AG08396 (cell line): ENCODE measurements at places on chromosomes 4 and X.

DNA sequence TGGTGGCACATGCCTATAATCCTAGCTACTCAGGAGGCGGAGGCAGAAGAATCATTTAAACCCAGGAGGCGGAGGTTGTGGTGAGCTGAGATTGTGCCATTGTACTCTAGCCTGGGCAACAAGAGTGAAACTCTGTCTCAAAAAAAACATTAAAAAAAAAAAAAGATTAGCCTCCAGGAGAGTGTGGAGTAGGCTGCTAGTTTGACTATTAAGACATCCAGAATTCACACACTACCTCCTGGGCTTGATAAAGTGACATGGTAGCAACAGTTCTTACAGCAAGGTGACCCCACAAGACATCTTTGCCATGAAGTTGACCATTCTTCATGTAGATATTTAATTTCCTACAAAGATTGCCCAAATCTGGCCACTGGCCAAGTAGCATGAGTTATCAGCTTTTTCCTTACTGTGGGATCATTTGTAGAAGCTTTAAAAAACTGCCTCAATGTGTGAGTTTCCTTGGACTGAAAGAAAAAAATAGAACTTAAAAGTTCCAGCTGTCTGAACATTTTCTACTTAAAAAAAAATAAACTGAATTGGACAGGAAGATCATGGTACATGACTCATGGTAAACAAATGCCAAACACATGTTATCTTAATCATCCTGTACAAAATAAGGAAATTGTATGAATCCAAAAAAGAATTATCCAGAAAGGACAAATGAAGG is 35.3 kb upstream of the SPRY1 start:
- DNase-seq = peak; percentile 34

GRCh38 chr4:107392951-107393350 is 327.1 kb downstream of the PAPSS1 start:
- DNase-seq = peak; percentile 7

GRCh38 chr4:123399627-123400358 is 3.2 kb downstream of the SPRY1 start:
- no peak for DNase-seq

GRCh38 chr4:15563871-15564270 is 91.3 kb downstream of the FBXL5 start:
- no peak for DNase-seq

GRCh38 chr4:4663028-4663427 is 121.2 kb upstream of the STX18 start:
- no peak for DNase-seq

DNA sequence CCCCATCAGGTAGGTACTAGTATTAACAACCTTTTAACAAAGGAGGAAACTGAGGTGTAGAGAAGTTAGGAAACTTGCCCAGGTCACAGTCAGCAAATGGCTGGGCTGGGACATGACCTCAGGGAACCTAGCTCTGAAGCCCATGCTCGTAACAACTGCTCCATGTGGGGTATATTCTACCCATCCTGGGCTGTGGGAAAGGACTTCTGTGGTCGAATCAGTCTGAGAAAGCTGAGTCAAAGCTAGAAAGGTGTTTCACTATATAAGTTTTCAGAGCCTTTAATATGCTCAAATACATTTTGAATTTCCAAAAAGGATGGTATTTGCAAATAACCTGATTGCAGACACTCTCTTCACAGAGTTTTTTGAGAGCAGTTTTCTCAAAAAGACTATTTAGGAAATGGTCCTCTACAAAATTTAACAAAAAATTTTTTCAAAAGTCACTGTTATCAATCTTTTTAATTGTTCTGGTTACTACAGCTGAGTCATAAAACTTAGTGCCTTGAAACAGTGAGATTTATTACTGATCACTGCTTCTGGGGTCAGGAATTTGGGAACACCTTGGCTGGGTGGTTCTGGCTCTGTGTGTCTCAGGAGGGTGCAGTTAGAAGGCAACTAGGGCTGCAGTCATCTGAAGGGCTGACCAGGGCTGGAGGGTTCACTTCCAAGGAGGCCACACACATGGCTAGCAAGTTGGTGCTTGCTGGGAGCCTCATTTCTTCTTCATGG is 53.6 kb downstream of the NSG1 start:
- DNase-seq = no peak
